ENCODE measurements at places on chromosomes 7 and 10. TPM values are rescaled to one million over a fixed set of nuclear protein-coding genes. Genes with fewer than 3 reads are reported as not detected.
A peak's percentile ranks its signal among the peaks of the same experiment; 100 is the strongest.

DNA sequence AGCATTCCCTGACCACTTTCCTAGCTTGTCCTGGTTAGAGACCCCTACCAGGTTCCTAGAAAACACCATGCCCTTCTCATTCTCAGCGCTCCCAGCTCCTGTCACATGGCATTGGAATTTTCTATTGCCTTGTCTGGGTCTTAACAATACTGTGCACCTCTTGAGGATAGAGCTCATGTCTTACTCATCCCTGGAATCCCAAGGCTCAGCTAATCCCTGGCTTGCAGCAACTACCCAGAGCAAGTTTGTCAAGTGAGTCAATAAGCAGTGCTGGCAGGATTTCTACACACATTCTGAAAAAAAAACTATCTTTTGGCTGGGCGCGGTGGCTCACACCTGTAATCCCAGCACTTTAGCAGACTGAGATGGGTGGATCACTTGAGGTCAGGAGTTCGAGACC, 11.7 kb upstream of the PRDX3 start:
- no peaks in the 10 kb centered on the region for H3K36me3 ChIP-seq
- no peaks in the 10 kb centered on the region for H3K4me1 ChIP-seq
- no peak overlapping the region for H3K27ac ChIP-seq
- DNase-seq, result no peak
- H3K27me3 ChIP-seq, result no peaks in the 10 kb centered on the region

Gene FAM237B
- not detected for total RNA-seq

Gene H2BK1
- total RNA-seq, result not detected

DNA sequence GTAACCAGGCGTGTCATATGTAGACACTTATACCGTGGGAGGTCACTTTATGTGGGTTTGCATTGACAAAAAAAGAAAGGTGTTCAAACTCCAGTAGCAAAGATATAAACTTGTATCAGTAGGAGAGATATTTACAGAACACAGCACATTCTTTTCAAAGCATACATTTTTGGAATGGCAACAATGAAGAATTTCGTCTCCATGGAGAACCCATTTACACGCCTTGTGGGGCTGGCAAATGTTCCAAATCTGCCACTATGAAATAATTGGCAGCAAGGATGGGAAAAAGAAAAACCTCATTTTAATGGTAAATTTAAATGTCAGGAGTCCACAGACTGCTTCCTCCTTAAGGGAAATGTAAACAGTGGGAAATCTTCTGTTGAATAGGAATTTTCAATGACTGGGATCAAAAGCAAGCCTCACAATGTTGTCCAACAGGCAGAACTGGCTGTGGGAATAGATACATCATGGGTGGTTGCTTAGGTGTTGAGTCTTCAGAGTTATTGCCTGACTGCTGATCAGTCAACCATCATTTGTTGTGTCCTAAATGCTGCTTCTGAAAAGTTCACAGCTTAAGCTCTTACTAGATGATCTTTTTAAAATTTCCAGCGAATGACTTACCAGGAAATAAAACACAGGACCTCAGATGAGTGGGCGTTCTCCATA, 256.6 kb upstream of the SEMA3C start:
- H3K4me1 ChIP-seq, result no peaks in the 10 kb centered on the region
- no peaks in the 10 kb centered on the region for H3K27me3 ChIP-seq
- no peak for DNase-seq
- H3K27ac ChIP-seq, result no peak overlapping the region

GRCh38 chr7:1188720-1189294, 28.8 kb upstream of the ZFAND2A start:
- no peaks in the 10 kb centered on the region for H3K36me3 ChIP-seq
- no peak overlapping the region for H3K4me3 ChIP-seq
- no peak overlapping the region for H3K27ac ChIP-seq
- no peaks in the 10 kb centered on the region for H3K4me1 ChIP-seq

DNA sequence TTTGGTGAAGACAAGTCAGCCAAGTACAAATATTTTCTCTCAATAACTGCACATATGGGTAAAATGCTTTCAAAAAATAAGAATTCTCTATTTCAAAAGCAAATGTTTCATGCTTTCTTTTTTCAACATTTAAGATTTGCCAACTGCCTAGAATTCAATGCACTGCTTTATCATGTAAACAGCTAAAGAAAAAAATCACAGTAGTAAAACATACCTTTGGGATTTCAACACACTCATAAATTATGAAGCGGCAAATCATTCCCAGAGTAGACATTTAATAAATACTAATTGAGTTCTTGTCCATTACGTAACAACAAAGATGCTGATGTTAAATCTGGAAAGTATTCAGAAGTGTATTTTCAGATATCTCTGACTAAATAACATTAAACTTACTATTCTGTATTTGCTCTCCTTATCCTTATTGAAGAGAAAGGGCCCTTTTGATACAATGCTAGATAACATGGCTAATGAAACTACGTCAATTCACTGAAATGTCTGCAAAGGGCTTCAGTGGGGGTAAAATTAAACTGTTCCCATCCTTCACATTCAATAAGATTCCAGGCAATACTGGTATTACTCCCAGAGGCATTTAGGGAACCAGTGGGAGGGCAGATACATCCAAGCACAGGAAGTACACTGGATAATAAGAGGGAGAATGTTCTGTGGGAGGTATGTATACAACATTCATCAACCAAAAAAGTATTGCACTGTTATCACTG, 13.9 kb downstream of the NAPEPLD start:
- H3K4me3 ChIP-seq, result no peak overlapping the region
- no peaks in the 10 kb centered on the region for H3K27me3 ChIP-seq
- no peaks in the 10 kb centered on the region for H3K4me1 ChIP-seq
- no peaks in the 10 kb centered on the region for H3K36me3 ChIP-seq
- H3K27ac ChIP-seq, result no peak overlapping the region

DNA sequence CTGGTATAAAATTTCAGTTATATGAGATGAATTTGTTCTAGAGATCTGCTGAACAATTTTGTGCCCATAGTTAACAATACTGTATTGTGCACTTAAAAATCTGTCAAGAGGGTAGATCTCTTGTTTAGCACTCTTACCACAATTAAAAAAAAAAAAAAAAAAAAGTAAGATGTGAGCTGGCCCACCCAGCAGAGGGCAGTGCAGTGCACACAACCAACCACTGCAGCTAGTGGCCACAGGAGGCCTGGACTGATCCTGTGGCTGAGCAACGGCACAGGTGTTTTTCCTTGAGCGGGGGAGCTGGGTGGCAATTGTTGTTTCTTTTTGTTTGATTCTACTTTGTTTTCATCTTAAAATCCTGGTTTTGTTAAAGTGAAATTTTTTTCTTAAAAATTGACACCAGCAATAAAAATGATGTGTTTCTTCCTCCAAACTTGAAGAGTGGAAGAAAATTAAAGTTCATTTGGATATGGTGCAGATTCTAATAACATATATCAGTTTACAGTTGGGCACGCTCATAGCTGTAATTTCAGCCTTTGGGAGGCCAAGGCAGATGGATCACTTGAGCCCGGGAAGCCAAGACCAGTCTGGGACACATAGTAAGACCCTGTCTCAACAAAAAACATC, 171.1 kb upstream of the TBX20 start:
- peak; percentile 65 for DNase-seq
- no peak overlapping the region for H3K4me3 ChIP-seq
- H3K36me3 ChIP-seq, result no peaks in the 10 kb centered on the region
- no peaks in the 10 kb centered on the region for H3K4me1 ChIP-seq
- H3K27me3 ChIP-seq, result no peaks in the 10 kb centered on the region
- H3K27ac ChIP-seq, result no peak overlapping the region

Gene ADAM12
- total RNA-seq, result 0.19 TPM

DNA sequence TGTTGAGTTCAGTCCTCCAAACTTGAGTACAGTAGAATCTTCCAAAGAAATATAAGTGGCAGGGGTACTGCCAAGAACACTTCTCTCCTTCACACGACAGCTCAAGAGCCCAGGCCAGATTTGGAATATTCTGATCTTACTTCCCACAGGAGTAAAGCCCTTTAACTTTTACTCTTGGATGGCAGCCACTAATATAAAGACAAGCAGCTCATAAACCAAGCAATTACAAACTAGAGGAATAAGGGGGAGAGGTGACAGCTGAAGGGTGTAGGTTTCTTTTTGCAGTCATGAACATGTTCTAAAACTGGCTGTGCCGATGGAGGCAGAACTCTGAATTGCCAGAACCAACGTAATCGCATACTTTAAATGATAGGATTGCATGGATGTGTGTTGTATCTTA, 74.8 kb downstream of the SVIL start:
- no peaks in the 10 kb centered on the region for H3K27me3 ChIP-seq

Gene BTBD16
- not detected for total RNA-seq

Gene SLC16A12
- total RNA-seq, result 2.0 TPM

Gene OR2A1
- total RNA-seq, result not detected

Gene CHN2
- 4.8 TPM for total RNA-seq

Gene EN2
- not detected for total RNA-seq

- H3K4me3 ChIP-seq, result no peak overlapping the region
- no peaks in the 10 kb centered on the region for H3K27me3 ChIP-seq
- no peak overlapping the region for H3K27ac ChIP-seq
- peaks cover 6% of the 10 kb centered on the region for H3K4me1 ChIP-seq
Observed at GRCh38 chr7:30470771-30471170, 7.8 kb downstream of the NOD1 start.

Gene COBL
- 36.5 TPM for total RNA-seq

Gene KCNMA1
- total RNA-seq, result 11.1 TPM

DNA sequence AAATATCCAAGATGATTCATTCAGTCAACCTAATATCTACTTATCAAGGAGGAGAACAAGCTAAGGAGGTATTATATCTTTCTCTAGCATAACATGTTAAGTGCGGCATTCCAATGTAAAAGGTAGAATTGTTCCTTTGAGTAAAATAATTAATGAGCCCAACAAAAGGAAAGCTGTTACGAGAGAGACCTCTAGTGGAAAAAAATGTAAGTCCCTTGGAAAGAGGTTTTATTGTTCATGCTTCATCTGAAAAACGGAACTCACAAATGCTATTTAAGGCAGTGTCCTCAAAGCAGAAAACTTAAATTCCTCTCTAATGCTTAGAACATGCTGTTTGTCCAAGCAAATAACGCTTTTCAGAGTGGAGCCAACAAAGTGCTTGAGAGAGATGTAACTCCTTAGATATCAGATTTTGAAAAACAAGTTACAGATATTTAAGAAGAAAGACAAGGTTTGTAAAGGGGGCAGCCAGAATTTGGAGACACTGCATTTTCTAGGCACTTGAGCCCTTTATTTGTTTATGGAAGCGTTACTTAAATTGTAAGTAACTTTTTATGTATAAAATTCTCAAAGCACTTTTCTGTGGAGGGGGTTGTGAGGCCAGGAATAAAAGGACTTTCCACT, 119.9 kb downstream of the TFEC start:
- no peak for DNase-seq
- no peak overlapping the region for H3K4me3 ChIP-seq
- no peak overlapping the region for H3K27ac ChIP-seq
- no peaks in the 10 kb centered on the region for H3K4me1 ChIP-seq
- H3K27me3 ChIP-seq, result no peaks in the 10 kb centered on the region

Gene LIPN
- not detected for total RNA-seq

DNA sequence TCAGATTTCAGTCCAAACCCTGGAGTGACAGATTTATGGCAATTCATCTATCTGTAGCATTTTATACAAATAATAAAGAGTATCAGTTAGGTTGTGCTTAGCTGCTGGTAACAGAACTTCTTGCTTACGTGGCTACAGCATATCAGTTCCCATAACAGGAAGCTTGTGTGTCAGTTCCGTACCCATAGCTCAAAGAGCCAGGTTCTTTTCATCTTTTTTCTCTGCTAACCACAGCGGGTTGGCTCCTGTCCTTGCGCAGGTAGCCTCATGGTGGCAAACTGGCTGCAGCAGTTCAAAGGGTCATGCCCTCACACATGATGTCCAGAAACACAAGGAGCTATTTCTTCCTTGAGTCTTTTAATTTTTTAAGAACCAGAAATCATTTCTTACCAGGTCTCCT, 1041.8 kb downstream of the GATA3 start:
- no peak overlapping the region for H3K4me3 ChIP-seq
- H3K36me3 ChIP-seq, result no peaks in the 10 kb centered on the region
- no peaks in the 10 kb centered on the region for H3K4me1 ChIP-seq
- no peak overlapping the region for H3K27ac ChIP-seq
- peaks cover 87% of the 10 kb centered on the region for H3K27me3 ChIP-seq

Gene HGF
- total RNA-seq, result 0.15 TPM

Gene MRLN
- not detected for total RNA-seq

- H3K4me1 ChIP-seq, result peaks cover 14% of the 10 kb centered on the region
- no peaks in the 10 kb centered on the region for H3K36me3 ChIP-seq
- H3K4me3 ChIP-seq, result no peak within 1 kb of the TSS
- no peaks in the 10 kb centered on the region for H3K27me3 ChIP-seq
- H3K27ac ChIP-seq, result no peak within 1 kb of the TSS
Observed at GRCh38 chr10:132065491-132066105, at the start of gene JAKMIP3. Gene JAKMIP3, plus strand, starts transcription at chr10:132065946. Its CDS starts 38,863 bp downstream, at chr10:132104809.
